ENCODE measurements at places on chromosomes 3 and 15.

- DNase-seq, result peak; percentile 26
Observed at GRCh38 chr3:18830087-18830486, 318.2 kb upstream of the KCNH8 start.

DNA sequence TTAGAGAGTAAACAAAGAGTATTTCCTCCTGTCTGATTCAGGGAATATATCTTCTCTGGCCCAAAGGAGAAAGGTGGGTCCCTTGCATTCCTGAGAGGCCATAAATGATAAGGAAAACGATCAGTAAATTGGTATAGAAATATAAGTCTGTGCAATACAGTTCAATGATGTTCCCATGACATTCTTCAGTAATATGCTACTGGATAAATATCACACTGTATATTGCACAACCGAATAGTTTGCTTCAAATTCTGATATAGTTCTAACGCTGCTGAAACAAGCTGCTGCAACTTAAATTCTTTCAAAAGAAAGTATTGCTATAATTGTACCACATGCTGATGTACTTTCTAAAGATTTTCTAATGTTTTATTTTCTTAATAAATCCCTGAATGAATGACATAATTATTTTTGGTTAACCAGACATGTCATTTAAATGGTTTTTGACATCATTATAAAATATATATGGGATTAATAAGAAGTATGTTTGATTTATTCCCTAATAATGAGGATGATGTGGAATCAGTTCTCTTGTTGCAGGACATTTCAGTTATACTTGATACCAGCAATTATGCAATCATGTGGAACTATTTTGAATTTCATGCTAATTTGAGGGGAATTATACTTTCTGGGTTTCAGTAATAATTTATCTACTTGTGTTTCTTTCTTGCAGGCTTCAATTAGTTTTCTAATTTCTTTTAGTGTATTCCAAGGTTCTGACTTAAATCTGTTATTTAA, 44.9 kb downstream of the FGF7 start:
- DNase-seq, result no peak

- DNase-seq, result no peak
Observed at GRCh38 chr3:160090653-160091052, 102.0 kb downstream of the IL12A start.

DNA sequence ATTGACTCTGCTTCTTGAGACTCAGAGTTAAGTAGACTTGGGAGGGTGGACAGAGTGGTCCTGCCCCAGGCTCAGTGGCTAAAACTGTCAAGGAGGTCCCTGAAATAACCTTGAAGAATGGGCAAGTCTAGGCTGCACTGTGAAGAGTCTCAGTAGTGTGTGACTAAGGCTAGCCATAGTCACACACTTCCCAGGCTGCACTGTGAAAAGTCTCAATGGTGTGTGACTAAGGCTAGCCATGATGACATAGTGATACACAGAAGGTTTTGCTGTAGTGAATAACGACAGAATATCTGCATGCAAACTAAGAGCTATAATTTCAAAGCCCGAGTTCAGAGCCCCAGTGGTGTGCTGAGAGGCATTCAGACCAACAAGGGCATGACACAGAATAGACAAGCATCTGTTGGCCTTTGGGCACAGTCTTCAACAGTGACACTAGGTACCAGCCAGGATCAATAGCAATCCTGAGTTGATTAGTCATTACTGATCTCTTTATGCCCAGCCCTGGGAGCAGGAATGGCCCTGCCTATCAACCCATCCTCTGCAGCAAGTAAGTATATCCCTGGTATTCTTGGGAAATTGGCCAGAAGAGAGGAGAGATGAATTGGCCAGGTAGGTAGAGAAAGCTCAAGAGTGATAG, 72.4 kb upstream of the BBX start:
- no peak for DNase-seq

GRCh38 chr3:100159331-100160153, 45.2 kb upstream of the FILIP1L start:
- no peak for DNase-seq

DNA sequence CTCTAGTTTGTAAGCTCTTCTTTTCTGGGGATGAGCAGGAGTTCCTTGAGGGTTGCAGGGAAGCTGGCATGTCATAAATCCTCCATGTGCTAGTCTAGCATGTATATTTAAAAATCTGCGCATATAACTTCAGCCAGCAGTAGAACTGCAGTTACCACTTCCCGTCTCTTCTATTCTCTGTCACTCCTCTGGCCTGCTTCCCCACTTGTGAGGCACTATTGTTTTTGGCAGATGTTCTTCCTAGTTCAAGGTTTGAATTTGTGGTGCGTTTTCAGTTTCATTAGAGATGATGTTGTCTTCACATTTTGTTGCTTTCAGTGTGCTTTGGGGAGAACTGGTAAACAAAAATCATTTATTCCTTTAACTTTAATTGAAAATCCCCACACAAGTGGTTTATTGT, 169.1 kb upstream of the ZPLD1 start:
- DNase-seq, result no peak

DNA sequence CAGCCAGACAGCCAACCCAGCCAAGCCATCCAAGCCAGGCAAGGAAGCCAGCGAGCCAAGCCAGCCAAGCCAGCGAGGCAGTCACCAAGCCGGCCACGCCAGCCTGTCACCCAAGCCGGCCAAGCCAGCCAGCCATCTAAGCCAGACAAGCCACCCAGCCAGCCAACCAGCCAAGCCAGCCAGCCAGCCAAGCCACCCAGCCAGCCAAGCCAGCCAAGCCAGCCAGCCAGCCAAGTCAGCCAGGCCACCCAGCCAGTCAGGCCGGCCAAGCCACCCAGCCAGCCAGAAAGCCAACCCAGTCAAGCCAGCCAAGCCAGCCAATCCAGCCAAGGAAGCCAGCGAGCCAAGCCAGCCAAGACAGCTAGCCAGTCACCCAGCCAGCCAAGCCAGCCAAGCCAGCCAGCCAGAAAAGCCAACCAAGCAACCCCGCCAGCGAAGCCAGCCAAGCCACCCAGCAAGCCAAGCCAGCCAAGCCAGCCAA, 201.2 kb downstream of the GOLGA6L6 start:
- no peak for DNase-seq

DNA sequence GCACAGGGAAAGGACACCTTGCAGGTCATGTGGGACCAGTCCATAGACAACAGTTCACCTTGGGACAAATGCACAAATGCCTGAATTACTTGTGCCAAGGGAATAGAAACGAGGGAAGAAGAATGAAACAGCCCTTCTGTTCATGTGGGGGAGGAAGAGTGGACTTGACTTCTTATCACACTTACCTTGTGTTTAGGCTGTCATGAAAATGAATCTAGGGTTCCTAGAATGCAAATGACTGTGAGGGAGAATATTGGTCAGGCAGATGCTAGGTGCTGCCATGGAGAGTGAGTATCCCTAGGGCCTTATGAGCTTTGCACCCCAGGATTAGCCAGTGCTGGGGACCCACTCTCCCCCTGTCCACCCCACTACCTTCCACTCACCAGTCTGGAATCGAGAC, 11.0 kb upstream of the PRKAR2A start:
- no peak for DNase-seq

- no peak for DNase-seq
Observed at GRCh38 chr15:71116366-71116765, 1.1 kb downstream of the THSD4 start.

DNA sequence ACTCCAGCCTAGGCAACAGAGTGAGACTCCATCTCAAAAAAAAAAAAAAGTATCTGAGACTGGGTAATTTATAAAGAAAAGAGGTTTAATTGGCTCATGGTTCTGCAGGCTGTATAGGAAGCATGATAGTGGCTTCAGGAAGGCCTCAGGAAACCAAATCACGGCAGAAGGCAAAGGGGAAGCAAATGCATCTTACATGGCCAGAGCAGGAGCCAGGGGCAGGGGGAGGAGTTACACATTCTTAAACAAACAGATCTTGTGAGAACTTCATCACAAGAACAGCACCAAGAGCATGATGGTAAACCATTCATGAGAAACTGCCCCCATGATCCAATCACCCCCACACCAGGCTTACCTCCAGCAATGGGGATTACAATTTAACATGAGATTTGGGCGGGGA, 37.2 kb downstream of the ACAP2 start:
- DNase-seq, result no peak

DNA sequence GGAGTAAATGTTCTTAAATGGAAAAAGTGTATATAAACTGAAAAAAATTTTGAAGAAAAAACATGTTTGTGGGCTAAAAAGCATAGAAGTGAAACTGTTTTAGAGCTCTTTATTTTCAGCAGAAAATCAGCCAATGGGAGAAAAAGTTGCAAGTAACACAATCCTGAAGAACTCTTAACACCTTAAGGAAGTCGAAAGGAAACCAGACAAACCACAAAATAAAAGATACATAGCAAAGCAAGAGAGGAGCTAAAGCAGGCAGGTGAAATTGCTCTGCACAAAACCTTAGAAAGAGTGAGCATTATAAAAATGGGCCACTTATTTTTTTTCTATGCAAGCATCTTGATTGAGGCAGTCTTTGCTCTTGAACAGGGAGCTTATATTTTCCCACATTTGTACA, 300.5 kb downstream of the RAP2B start:
- no peak for DNase-seq

GRCh38 chr3:119145128-119145499, 851 bp upstream of the TEX55 start:
- DNase-seq, result no peak

DNA sequence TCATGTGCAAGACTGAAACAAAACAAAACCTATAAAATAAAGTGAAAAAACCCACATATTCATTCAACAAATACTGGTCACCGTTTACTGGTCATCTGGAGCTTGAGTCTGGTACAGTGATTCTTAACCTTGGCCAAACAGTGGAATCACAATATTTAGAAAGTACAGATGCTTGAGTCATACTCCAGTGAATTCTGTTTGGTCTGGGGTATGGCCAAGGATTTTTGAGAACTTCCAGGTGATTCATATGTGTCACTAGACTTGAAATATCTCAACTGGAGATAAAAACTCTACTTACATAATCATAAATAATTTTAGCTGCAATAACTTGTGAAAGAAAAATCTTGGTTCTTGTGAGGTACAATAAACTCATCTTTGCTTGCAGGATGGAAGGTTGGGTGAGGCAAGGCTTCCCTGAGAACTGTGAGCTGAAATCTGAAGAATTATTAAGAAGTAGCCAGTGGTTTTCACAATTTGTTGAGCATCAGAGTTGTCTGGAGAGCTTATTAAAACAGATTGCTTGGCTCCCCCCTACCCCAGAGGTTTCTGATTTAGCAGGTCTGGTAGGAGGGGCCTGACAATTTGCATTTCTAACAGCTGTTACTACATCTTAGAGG, 9.6 kb downstream of the NEK11 start:
- no peak for DNase-seq

GRCh38 chr15:77907824-77908751, 169.4 kb downstream of the TBC1D2B start:
- DNase-seq, result peak; percentile 77

- no peak for DNase-seq
Observed at GRCh38 chr3:134718726-134719125, 67.9 kb upstream of the KY start.

- no peak for DNase-seq
Observed at GRCh38 chr3:81434161-81434560, 327.3 kb downstream of the GBE1 start.

GRCh38 chr15:40306908-40307307, 827 bp downstream of the PLCB2 start:
- DNase-seq, result peak; percentile 12

DNA sequence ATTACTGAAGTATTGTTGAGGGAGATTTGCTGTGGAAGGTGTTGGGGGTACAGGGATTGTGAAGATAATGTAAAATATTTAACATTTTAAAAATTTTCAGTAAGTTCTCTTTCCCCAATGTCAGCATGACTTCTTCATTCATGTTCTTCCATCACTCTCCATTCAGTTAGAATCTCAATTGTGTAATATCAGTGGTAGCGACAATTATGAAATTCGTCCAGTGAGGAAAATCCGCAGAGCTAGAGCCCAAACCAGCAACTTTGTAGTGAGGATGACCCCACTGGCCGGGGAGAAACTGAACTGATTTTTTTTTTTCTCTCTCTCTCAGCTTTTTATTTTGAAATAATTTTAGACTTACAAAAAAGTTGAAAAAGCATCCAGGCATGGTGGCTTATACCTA, 171.7 kb downstream of the PGPEP1L start:
- no peak for DNase-seq

DNA sequence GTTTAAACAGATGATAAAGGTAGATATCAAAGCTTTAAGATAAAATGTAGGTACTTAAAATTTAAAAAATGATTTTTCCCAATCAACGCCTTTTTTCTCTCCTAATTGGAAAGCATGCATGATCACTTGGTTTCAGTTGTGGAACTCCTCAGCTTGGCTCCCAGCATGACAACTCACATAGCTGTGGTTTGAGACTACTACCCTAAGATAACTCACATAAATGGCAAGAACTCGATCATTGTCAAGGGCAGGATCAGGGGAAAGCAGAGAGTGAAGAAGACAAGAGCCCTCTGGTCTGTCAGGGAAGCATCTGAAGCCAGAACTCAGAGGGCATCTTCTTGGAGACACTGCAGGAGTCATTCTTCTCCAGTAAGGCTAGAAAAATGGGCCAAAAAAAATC, 516.7 kb downstream of the NTRK3 start:
- DNase-seq, result no peak

- no peak for DNase-seq
Observed at GRCh38 chr3:145087038-145087437, 1073.9 kb downstream of the PLOD2 start.

- no peak for DNase-seq
Observed at GRCh38 chr3:13894807-13895154, 14.9 kb upstream of the WNT7A start.

DNA sequence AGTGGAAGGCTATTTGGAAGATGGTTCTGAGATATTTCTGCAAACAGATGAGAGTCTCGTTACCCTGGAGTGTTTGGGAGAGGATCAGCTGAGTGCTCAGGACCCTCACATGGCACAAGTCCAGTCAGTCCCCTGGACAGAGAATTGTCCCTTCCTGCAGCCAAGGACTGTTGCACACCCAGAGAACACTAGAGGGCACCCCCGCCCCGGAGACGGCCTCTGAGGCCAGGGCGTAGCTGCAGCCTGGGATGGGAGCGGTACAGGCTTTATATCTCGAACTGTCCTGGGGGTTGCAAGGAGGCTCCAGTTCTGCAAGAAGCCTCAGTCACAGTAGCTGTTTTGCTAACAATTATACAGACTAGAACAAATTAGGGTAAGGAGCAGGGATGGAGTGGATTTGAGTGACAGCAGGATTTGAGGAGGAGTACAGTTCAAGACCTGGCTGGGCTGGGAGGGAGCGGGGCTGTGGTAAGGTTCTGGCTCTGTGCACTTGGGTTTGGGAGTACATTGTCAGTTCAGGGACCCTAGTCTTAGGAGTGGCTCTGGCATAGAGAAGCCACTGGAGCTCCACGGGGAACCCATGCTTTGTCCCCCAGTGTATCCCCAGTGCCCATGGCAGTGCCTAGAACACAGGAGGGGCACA, 67.6 kb upstream of the HACD2 start:
- peak; percentile 51 for DNase-seq

GRCh38 chr3:69276884-69277283, 109.0 kb downstream of the FRMD4B start:
- DNase-seq, result no peak
